ENCODE measurements at places on chromosomes 11 and 22.
A peak's percentile ranks its signal among the peaks of the same experiment; 100 is the strongest.

DNA sequence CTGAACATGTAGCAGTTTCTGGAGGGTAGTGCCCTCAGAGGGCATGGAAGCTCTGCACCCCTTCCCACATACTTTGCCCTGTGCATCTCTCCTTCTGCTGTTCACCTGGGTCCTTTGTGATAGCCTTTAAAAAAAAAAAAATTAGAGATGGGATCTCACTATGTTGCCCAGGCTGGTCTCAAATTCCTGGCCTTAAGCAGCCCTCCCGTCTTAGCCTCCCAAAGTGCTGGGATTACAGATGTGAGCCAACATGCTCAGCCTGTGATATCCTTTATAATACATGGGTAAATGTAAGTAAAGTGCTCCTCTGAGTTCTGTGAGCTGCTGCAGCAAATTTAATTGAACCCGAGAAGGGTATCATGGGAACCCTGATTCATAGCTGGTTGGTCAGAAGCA is 33.7 kb downstream of the PPFIA1 start:
- DNase-seq, result no peak

- DNase-seq, result no peak
Measured at GRCh38 chr11:121323046-121323607, 30.6 kb downstream of the SC5D start.

GRCh38 chr11:117300773-117301172 is 9.6 kb downstream of the BACE1-AS start:
- DNase-seq, result no peak

DNA sequence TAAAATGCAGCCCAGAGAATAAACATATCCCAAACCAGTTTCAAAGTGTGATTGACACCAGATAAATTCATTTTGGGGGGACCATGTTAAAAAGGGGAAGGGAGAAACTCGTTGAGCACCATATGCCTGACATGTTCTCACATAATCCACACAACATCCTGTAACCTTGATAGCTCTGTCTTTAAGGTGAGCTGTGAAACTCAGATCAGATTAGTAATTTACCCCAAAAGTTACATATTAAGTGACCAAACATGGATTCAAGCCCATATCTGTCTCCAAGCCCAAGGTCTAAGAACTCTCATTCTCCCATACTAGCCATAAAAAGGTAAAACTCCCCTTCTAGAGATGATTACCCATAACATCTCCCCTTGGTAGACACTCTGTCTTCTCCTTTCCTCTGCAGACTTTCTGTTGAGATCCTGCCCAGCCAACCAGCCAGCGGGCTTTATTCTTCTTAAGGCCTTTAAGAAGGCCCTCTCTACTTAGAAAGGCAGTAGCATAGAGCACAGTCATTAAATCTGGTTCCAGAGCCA is 150.7 kb downstream of the CCDC34 start:
- no peak for DNase-seq

DNA sequence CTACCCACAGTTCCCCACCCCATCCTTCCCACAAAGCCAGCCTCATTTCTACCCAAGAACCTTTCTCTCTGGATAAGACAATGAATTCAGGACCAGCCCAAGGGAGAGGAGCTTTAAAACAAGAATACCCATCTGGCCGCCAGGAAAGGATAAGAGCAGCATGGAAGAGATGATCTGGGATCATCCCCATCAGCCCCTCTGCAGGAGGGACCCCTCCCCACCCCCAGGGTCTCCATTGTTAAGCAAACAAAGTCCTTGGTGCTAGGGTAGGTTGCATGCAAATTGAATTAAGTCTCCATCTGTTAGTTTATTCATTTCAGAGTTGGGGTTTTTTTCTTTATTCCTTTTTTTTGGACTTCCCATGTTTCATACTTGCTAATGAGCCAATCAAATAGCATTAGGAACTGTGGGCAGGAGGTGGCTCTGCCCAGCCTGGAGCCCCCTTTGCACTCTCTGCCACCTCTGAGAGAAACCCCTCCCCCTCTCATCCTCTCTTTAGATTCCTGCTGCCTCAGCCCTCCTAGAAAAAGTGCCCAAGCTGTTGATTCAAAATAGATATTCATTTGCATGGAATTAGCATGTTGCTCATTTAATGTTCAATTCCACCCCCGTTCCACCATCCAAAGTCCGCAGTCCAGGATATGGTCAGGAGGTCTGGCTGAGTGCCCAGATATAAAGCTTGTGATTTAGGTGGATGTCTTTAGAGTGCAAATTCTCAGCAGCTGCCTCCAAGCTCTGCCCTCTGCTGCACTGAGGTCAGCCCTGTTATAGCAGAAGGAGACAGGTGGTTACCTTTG is 138.5 kb upstream of the NCAM1 start:
- DNase-seq, result no peak

GRCh38 chr22:22164541-22165272 is 79.9 kb upstream of the VPREB1 start:
- DNase-seq, result no peak

GRCh38 chr22:31488988-31489617 is 539 bp downstream of the EIF4ENIF1 start:
- DNase-seq, result no peak

- no peak for DNase-seq
Measured at GRCh38 chr22:21939461-21939913, 13.2 kb downstream of the PPM1F start.

GRCh38 chr11:13666708-13667107 is 1.8 kb upstream of the FAR1 start:
- no peak for DNase-seq

- DNase-seq, result no peak
Measured at GRCh38 chr11:129866311-129866710, 29.1 kb downstream of the NFRKB start.

DNA sequence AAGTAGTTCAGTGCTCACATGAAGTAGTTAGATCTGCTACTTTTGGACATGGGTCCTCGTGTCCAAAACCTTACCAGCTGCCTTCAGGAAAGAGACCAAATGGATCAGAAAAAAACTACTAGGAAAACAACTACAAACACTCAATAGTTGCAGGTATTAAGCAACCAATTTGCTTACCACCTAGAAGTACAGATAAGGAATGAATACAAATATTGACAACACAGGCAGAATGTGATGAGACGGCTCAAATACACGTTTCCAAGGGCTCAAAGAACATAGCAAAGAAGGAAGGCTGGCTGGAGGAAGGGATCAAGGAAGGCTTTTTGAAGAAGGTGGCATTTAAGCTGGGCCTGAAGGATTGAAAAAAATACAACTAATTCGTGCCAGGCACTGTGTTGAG is 41.8 kb downstream of the NRXN2 start:
- no peak for DNase-seq

DNA sequence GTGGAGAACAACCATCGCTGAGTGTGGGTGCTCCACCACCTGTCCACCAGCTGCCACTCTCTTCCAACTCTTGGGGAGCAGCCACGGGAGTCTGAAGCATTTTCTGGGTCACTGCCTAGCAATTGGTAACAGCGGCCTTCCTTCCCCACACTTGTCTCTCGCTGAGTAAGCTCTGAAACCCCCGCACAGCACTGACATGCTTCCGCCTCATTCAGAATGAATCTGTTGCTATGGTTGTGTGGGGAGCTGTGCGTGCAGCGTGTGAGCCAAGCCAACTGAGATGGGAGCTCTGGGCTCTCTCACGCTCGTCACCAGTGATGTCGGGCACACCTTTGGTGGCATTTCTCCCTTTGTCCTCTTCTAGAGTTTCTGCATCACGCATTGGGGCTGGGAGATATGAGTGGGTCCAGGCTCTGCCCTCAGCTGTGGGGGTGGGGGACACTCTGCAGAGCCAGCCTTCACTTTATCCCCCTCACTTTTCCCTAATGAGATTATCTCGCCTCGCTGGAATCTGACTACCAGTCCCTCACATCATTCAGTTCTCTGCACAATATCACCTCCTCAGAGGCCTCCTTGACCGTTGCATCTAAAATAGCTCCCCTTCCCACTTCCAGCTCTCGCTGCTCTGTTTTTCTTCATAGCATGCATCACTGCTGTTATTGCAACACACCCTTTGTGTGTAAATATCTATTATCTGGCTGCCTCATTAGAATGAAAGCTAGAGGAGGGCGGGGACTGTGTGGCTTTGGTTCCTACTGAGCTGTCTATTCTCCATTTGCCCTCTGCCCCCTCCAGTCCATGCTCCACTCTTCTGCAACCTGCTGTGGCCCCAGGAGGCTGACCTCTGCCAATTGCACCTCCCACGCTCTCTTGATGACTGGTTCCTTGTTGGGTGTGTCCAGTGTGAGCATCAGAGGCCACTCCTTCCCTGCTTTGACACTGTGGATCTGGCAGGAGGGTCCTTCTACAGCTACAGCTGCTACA is 569.9 kb upstream of the CADM1 start:
- no peak for DNase-seq

- no peak for DNase-seq
Measured at GRCh38 chr11:118010738-118011461, 24.7 kb downstream of the IL10RA start.

GRCh38 chr11:3155691-3156258 is 9.3 kb downstream of the OSBPL5 start:
- no peak for DNase-seq

DNA sequence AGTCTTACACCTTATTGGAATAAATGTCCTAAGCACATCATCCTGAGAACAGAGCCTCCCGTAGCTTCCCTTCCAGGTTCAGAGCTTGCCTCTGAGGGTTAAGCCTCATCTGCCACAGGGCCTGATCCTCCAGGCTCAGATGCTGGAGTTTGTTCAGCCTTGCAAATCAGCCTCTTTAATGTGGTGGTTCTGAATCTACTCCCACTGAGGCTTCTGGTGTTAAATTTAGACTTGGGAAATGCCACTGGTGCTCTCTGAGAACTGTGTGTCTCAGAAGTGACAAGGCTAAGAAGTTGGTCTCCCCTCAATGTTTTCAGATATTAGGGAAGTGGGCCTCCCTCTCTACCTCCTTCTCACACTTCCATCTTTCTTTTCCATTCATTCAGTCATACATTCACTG is 68.7 kb downstream of the CCDC81 start:
- no peak for DNase-seq

GRCh38 chr11:93196816-93197379 is 893 bp downstream of the SLC36A4 start:
- DNase-seq, result no peak

- no peak for DNase-seq
Measured at GRCh38 chr11:125100136-125100535, 11.3 kb downstream of the TMEM218 start.

- peak; percentile 14 for DNase-seq
Measured at GRCh38 chr22:19880786-19881569, 26.3 kb upstream of the GNB1L start.

DNA sequence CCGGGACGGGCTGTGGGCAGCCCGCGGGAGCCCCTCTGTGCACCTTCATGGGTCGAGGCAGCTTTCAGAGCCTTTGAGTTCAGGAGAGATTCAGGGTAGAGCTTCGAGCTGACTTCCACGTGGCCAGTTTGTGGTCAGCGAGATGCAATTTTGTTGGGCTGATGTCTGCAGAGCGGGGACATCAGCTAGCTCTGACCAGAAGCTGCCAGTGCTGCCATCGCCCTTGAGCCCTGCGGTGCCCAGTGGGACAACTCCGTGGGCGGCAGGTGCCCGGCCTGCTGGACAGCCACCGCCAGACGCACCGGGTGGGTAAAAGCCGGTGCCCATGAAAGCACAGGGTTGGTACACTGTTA is 719 bp downstream of the TALDO1 start:
- no peak for DNase-seq

All from T-cell (primary cell).